Activated T-cell treated with anti-CD3 and anti-CD28 coated beads, Interleukin-2, amount 50 U/mL, for 4 hours (primary cell): ENCODE measurements at places on chromosomes 7 and 10. TPM values are rescaled to one million over a fixed set of nuclear protein-coding genes. Genes with fewer than 3 reads are reported as not detected.

SHTN1 gene
- total RNA-seq, result 0.13 TPM

DNA sequence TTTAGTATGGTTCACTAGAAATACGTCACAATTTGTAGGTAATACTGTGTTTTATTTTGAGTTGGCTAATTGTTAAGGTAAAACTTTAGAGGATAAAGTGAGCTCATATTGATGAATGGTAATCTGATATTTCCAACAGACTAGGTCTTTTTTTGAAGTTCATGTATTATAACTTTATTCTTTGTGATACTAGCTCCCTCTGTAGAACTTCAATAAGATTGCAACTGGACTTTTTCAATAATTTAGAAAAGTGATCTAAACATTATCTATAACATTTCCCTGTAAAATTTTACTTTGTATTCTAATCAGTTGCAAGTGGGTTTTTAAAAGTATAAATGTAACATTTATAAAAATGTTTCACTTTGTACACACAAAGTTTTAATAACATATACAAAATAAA lies 83.5 kb downstream of the ADK start:
- no peak for DNase-seq

SLC16A12 gene
- total RNA-seq, result not detected

DNA sequence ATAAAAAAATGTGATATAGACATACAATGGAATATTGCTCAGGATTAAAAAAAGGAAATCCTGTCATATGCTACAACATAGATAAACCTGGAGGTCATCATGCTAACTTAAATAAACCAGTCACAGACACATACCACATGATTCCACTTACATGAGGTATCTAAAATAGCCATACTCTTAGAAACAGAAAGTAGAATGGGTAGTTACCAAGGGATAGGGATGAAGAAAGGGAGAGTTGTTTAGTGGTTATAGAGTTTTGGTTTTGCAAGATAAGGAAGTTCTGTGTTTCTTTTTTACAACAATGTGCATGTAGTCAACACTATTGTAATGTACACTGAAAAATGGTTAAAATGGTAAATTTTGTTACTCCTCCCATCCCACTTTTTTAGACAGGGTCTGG lies 30.5 kb downstream of the BICC1 start:
- DNase-seq, result no peak

GRCh38 chr10:66811211-66811610 lies 114.6 kb upstream of the LRRTM3 start:
- no peak for DNase-seq

DNA sequence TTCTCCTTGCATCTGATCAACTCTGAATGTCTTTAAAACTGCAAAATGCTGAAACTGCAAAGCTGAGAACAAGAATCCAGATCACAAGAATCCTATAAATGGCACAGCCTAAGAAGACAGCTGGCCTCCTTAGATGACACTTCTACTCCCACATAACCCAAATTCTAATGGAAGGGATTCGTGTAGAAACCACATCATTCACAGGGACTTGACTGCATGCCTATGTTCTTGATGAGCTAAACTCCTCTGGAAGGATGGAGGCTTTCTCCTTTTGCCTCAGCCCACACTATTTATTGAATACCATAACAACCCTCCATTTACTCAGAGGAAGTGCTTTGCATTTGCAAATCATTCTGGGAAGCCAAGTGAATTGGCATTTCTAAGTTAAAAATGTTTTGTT lies 252.5 kb upstream of the VWC2 start:
- no peak for DNase-seq

YKT6 gene
- total RNA-seq, result 121 TPM

DNA sequence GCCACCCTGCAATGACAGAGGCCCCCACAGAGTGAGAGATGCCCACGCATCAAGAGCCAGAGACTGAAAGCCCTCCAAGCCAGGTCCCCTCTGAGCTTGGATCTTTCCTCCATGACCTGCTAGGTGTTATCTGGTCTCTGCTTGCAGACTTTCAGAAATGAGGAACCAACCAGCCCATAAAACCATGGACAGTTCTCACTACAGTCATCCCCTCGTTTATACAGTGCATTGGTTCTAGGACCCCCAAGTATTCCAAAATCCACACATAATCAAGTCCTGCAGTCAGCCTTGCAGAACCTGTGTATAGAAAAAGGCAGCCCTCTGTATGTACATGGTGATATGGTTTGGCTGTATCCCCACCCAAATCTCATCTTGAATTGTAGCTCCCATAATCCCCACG lies 23.1 kb downstream of the NPFFR1 start:
- no peak for DNase-seq

- no peak for DNase-seq
Measured at GRCh38 chr10:63671317-63671937, 150.2 kb downstream of the REEP3 start.

DNA sequence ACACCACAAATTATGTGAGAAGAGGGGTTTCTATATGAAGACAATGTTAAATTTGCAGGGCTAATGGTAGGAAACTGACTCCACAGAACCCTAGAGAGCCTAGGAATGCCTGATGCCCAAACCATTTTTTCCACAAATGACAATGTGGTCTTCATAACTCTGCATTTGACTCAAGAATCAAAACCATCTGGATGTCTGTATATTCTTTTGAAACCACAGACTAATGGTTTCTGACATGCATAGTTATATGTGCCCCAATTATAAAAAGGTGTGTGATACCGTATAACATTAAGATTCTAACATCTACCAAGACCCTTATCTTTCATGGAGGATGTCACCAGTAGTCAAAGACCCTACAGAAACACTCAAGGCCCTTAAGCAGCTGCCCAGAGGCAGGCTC lies 20.3 kb downstream of the SEC61G start:
- no peak for DNase-seq

SORCS1 gene
- total RNA-seq, result not detected

NKX1-2 gene
- total RNA-seq, result not detected

DNA sequence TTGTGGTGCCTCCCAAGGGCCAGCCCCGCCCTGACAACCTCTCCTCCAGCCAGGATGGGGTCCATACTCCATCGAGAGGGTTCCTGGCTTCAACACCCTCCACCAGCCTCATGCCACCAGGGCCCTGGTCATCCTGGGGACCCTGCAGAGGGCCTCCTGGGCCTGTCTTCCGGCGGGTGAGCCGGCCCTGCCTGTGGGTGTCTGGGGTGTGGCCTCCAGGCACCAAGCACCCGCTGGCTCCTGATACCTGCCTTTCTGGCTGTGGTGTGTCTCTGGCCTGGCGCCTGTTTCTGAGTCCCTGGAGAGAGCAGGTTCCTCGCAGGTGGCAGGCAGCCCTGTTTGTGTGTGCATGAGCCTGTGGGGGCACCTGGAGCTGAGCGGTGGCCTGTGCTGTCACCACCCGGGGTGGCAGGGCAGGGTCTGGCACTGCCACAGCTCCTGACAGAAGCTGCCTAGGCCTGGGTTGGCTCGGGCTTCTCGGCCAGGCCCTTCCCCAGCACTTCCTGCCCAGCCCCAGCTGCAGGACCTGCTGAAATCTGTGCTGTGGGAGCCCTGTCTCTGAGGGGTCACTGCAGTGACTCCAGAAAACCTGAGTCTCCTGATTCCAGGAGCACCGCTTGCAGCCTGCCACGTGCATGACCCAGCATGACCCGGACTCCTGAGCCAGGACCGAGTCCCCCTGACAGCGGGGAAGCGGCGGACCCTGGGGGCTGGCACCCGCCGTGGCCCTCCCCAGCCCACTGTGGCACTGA lies 18.4 kb downstream of the ADAM8 start:
- no peak for DNase-seq

- no peak for DNase-seq
Measured at GRCh38 chr10:61452655-61453641, at the start of gene TMEM26. Gene TMEM26 (minus strand): TSS chr10:61453381. CDS start chr10:61453081, 300 bp downstream.

BTBD16 gene
- total RNA-seq, result not detected

GRCh38 chr10:33165911-33166310 lies 168.6 kb downstream of the NRP1 start:
- no peak for DNase-seq

SVOPL gene
- not detected for total RNA-seq

GRCh38 chr10:22659866-22660265 lies 54.5 kb downstream of the PIP4K2A start:
- no peak for DNase-seq

GBX1 gene
- total RNA-seq, result not detected

GRCh38 chr10:61250131-61250530 lies 203.1 kb downstream of the TMEM26 start:
- DNase-seq, result no peak

DNA sequence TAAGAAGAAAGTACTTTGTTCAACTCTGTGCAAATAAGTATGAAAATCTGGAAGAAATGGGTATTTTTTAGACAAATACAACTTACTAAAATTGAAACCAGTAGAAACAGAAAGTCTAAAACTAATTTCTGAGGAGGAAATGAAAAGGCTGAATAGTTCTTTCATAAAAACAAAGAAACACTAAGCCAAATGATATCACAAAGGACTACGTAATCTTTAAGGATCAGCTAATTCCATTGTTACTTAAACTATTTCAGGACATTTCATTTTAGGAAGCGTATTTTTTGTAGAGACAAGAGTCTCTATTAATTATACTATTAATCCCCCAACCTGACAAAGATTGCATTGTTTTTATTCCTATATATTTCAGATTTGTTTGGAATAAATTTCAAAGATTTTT lies 11.2 kb upstream of the CCSER2 start:
- no peak for DNase-seq

DNAJC1 gene
- 21.6 TPM for total RNA-seq

MMP21 gene
- total RNA-seq, result not detected
